ENCODE measurements at places on chromosomes 4 and X.

DNA sequence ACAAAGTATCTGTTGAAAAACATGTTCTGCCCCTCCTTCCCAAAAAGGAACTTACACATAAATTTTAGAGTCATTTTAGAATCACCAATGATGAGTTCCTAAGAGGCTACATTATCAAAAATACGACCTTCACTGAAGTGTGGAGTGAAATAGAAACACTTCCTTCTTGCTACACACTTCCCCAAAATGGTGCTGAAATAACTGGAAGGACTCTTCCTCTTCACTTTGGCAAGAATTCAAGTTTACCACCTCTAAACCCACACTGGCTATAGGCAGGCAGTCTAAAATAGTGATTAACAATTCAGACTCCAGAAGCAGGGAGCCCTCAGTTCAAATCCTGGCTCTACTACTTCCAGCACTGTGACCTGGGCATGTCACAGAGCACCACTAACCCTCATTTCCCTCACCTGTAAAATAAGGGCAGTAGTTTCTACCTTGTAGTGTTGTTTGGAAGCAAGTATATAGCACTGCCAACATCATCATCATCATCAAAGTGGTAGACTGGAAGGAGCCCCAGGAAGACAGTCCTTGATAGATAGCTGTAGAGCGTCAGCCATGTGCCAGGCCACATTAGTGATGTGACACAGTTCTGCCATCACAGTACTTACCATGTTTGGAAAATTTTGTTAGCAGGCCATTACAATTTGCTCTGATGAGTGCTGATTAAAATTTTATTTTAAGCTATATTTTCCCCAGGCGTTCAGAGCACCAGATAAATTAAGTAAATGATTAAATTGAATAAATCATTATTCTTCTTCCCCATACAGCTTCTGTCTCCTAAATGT, 103.3 kb downstream of the PARM1 start:
- no peak for DNase-seq

DNA sequence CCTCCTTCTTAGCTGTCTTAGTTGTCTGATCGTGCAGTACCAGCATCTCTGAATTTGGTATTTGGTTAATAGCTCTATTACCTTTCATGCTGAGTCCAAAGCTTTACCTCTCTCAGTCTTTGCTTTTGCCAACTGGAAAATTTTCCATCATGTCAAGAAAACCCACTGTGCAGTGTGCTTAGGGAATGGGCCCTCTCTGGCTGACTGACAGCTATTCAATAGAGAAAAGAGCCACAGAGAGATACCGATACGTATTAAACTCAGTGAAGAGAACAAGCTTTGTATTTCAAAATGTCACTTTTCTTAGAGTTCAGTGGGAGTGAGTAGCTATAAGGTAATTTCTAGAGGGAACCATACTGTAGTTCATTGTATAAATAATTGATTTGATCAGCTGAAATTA, 1507.1 kb downstream of the C4orf33 start:
- DNase-seq = no peak

GRCh38 chr4:184064877-184065276, 152.8 kb downstream of the ENPP6 start:
- no peak for DNase-seq

GRCh38 chrX:134338527-134338926, 101.5 kb downstream of the CCDC160 start:
- no peak for DNase-seq

DNA sequence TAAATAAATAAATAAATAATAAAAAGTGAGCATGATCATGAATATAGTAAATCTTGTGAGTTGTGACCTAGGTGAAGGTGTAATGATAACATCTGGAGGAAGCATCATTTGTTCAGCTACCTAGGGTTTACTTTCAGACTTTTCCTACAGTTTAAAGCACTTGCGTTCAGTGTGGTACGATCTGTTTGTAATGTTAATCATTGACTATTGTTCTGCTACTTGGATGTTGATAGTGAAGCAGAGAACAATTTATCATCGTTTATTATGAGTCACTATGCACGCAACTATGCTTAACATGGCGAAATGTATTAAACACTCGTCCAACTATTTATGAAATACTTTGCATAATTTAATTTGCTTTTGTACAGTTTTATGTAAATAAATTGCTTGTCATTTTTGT, 426.2 kb downstream of the PCDH7 start:
- no peak for DNase-seq

All from NCI-H1092 treated with DMSO at 0.1 percent for 48 hours (cell line).